NCI-H146 (cell line): ENCODE measurements at places on chromosomes 11 and 22.

DNA sequence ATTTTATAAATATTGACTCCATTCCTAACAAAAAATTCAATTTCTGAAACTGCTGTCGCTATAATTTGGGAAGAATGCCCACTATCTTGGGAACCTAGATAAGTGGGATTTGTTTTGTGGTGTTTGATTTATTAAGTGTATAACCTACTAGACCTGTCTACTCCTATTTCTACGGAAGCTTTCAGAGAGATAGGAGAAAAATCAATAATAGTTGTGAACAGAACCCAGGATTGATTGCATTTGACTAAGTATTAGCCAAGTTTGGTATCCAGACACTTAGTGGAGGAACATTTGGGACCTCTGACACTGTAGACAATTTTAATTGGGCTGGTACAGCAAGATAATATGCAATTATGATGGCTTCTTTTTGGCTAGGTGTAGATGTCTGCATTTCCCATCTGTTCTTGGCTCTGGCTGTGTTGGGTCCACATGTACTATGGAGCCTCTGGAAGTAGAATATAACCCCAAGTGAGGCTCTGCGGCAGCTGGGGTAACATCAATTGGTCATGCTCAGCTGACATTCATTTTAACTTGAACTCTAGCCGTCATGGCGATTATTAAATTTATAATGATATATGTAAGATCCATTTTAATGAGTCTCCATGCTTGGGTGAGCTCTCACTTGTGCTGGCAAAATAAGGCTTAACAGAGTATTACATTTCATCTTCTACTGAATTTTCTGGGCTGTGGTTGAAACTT lies 111.5 kb upstream of the E2F8 start:
- no peak for DNase-seq

DNA sequence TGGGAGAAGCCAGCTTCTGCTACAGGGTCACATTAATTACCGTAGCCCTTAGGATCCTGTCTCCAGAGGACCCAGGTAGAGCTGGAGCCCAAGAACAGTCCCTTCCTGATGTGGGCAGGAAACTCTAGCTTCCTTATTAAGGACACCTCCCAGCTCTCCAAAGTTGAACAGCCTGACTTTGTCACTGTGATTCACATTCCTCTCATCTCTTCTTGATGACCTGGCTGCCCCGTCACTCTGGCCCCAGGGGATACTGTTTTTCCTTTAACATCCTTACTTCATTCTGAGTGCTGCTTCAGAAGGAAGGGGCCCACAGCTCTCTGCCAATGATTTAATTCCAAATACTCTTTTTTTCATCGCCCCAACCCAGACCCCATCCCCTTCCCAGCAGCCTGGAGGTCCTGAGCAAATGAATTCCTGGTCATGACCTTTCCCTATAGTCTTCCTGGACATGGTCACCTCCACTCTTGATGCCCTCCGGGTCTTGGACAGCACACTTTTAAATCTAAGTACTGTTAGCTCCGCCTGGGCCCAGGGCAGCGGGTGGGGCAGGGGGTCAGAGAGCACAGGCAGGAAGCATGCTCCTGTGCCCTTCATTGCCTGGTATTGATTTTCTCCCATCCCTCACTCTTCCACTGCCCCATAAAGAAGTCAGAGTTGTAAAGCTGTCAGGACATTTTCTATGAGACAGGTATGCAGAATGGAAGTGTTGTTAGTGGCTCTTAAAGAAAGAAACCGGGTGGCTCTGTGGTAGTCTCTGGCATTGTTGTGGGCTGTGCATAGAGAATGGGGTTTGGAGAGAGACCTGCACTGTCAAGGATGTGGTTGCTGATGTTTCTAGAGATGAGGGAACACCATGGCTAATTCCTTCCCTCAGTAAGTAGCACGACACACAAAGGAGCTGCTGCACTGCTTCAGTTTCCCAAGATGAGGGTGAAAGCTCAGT lies 22.3 kb upstream of the SPON1 start:
- no peak for DNase-seq

DNA sequence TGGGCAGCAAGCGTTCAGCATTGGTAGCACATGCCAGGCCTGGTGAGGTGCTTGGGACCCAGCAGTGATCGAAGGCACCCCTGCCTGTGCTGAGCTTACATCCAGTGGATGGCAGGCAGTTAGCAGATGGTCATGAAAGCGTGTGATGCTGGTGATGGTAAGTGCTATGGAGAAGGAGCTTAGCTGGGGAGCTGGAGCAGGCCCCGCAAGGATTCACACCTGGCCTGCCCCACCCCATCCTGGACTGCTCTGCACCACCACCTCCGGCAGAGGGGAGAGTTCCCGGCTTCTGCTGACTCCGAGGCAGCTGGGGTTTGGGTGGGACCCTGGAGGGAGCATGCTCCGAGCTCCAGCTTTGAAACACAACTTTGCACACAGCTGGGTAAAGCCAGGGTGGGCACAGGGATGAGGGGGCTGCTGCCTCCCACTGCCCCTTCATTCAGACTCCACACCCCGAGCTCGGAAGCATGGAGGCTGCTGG lies 16.2 kb downstream of the MPPED1 start:
- DNase-seq, result no peak

DNA sequence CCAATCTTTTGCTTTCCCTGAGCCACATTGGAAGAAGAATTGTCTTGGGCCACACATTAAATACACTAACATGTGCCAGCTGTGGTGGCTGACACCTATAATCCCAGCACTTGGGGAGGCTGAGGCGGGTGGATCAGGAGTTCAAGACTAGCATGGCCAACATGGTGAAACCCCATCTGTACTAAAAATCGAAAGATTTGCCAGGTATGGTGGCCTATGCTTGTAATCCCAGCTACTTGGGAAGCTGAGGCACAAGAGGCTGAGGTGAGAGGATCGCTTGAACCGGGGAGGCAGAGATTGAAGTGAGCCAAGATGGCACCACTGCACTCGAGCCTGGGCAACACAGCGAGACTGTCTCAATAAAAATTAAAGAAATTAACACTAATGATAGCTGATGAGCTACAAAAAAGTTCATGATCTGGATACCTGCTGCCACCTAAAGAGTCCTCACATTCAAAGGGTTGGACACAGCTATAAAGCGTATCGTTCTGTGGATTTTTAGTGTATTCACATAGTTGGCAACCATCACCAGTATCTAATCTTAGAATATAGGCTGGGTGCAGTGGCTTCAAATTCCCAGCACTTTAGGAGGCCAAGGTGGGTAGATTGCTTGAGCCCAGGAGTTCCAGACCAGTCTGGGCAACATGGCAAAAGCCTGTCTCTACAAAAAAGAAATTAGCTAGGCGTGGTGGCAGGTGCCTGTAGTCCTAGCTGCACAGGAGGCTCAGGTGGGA lies 3.4 kb upstream of the LDHC start:
- no peak for DNase-seq

DNA sequence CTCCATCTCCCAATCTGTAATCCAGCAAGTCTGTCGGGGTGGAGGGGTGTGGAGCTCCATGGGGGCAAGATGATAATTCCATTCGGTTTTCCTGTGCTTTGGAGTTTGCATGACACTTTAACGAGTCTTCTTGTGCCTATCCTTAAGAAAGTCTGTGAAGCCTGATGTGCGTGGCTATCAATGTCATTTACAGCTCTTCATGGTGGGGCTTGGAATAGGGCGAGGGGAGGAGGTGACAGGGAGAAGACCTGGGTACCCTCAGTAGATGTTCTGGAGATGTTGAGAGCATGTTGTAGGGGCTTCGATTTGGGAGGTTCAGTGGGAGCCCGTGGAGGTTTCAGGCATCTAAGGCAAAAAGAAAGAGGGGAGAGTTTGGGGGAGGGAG lies 579 bp upstream of the PHLDB1 start:
- no peak for DNase-seq

- DNase-seq, result no peak
These were observed 58.4 kb upstream of the CSNK2A3 start for GRCh38 chr11:11411401-11411985.

- peak; percentile 64 for DNase-seq
These were observed 625 bp downstream of the RFPL2 start for GRCh38 chr22:32204040-32204855.

- no peak for DNase-seq
These were observed 25.5 kb upstream of the CCDC90B start for GRCh38 chr11:83311701-83312100.

- peak; percentile 7 for DNase-seq
These were observed 437.8 kb upstream of the CCDC90B start for GRCh38 chr11:83723999-83724398.

- DNase-seq, result peak; percentile 10
These were observed 1.1 kb downstream of the PRDX5 start for GRCh38 chr11:64318766-64319761.

GRCh38 chr11:911031-911889 lies 650 bp upstream of the CHID1 start:
- peak; percentile 58 for DNase-seq

DNA sequence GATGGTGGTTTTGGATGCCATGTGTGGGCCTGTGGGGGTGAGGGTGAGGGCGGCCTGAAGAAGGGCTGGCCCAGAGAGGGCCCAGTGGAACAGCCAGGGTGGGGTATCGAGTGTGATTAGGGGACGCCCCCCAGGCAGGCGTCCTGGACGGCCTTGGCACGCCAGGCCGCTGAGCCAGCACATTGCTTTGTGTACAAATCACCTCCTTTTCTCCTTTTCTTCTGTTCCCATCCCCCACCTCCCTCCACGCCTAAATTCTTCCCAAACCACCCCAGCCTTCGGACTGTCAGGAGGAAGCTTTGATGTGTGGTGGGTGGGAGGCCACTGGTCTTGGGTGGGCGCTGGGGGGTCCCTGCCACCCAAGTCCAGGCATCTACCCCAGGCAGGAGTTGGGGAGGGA lies 7.8 kb upstream of the CD248 start:
- no peak for DNase-seq

DNA sequence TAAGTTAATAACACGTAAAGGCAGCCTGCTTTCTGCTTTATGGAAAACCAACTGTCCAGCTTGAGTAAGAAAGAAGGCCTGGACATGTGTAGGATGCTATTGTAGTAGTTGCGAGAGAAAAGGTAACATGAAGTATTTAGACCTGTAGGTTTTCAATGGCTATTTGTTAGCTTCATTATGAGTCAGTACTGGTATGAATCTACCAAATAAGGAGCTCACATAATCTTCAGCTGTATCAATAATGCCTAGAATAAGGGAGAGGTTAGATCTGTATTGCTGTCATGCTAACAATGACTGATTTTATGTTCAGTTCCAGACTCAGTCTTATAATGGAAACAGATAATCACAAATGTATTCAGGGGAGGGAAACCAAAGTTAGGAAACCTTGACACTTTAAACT lies 550.3 kb downstream of the CNTN5 start:
- DNase-seq, result no peak

DNA sequence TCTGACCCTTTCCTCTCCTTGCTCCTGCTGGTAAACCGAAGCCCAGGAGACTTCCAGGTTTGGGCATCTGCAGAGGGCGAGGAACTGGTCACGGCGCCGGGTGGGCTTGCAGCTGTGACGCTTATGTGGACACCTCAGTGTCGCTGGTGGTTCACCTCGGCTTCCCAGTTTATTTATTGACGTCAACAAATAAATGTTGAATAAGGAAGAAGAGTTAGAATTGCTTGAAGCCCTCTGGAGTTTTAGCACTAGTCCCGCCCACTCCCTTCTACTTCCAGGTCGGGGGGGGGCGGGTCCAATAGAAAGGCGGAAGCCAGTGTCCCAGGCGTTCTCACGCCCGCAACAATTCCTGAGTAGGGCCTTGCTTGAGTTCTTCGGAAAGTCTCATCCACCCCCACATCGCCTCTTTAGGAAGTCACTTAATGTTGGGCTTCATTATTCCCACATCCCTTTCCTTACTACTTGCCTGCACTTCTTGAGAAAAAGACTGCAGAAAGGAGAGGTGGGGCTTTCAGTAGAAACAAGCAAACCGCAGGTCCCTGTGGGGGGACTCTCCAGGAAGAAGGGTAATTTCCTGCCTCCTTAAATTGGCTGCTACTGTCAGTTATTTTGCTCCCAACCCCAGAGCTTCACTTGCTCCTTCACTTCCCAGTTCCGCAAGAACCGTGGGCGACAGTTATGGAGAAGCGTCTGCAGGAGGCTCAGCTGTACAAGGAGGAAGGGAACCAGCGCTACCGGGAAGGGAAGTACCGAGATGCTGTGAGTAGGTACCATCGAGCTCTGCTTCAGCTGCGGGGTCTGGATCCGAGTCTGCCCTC lies at the start of gene TTC9C:
TSS of gene TTC9C (plus strand) at position 316 of the 818 bp plus-strand sequence. CDS start at position 679, 363 bp downstream.
- DNase-seq, result peak; percentile 90

- DNase-seq, result no peak
These were observed 70.1 kb downstream of the LARGE1 start for GRCh38 chr22:33850193-33850592.

DNA sequence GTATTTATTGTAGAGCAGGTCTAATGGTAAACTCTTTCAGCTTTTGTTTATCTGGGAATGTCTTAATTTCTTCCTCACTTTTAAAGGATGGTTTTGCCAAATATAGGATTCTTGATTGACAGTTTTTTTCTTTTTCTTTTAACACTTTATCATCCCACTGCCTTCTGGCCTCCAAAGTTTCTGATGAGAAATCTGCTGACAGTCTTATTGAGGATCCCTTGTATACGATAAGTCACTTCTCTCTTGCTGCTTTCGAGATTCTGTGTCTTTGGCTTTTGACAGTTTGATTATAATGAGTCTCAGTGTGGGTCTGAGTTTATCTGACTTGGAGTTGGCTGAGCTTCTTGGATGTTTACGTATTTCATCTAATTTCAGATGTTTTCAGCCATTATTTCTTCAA lies 6.7 kb upstream of the TSKU start:
- DNase-seq, result no peak

- DNase-seq, result no peak
These were observed 127.2 kb upstream of the THY1 start for GRCh38 chr11:119550053-119550752.

DNA sequence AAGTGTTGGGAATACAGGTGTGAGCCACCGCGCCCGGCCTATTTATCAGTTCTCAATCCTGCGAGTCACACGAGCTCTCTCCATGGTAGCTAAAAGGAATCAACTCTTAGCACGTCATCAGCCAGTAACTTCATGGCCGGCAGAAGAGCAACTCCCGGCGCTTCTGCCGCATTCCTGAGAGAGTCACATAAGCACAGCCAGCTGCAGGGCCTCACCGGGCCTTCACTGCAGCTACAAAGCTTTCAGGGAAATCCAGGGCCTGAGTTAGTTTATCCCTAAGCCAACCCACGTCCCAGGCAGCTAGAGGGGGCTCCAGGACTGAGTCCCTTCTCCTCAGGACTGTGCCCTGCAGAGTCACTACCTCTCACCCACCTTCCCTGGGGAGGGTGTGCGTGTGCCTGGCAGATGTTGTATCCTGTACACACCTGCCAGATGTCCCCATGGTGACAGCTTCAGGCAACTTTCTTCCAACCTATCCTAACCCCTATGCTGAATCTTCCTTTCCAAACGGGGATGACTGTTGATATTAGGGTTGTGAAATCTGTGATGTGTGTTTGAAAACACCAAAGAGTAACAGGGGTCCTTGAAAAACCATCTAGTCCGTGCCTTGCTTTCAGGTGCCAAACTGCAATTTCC lies 45.9 kb upstream of the ARFGAP3 start:
- DNase-seq, result no peak

- no peak for DNase-seq
These were observed 2.8 kb downstream of the RIC8A start for GRCh38 chr11:210122-210802.
